ENCODE measurements at places on chromosomes 1 and 21.

DNA sequence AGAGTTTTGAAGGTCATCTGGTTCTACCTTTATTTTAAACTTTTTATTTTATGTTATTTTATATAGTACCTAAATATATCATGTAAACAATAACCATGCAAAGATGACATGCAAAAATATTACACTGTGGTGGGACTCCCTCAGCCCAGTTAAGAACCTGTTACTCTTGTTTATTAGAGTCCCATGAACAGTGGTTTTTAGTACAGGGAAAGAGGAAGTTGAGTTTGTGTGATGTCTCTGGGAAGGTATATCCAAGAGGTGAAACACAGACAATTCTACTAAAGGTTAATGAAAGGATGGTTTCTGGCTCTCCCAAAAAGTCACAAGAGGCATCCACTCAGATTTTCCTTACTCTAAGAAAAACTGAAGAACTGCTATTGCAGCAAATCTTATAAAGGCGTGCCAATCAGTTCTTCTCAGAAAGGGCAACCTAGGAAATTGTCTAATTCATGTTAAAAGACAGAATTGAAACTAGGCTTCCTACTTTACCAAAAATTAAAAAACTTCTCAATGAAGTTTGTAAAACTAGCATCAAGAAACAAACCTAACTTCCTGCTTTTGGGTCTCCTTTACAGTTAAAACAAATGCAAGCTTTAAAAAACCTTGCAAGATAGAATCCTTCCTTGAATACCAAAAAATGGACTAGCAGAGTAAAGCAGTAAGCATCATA, 19.9 kb downstream of the GFI1 start:
- DNase-seq = no peak

GRCh38 chr1:172515436-172515835, 17.5 kb upstream of the SUCO start:
- no peak for DNase-seq

GRCh38 chr1:152906023-152906565, 2.3 kb upstream of the IVL start:
- DNase-seq = peak; percentile 8

GRCh38 chr1:94542088-94542870, 720 bp upstream of the F3 start:
- DNase-seq = no peak

GRCh38 chr1:92192246-92192645, 25.5 kb upstream of the C1orf146 start:
- DNase-seq = no peak

DNA sequence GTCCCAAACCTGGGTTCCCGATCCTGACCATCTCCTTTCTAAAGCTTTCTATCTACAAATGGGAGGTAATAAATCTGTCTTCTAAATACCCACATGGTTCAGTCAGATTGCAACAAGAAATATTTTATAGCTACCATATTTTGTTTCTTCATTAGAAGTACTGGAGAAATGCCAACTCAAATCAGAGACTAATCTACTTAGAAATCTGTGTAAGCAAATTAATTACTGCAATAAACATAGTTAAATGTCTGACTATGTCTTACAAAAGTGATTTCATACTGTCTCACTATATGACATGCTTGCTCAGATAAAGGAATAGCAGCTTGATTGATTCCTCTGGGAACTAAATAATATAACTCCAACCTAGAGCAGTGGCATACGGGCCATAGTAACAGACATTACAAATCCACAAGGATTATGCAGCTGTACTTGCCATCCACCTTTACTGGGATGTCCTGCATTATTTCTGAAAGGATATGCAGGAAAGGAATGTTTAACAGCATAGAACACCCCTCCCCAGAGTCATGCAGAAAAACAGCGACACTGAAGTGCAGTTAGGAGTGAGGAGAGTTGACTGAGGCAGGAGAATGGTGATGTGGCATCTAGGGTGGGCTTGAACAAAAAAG, 80.3 kb downstream of the PCNX2 start:
- no peak for DNase-seq

DNA sequence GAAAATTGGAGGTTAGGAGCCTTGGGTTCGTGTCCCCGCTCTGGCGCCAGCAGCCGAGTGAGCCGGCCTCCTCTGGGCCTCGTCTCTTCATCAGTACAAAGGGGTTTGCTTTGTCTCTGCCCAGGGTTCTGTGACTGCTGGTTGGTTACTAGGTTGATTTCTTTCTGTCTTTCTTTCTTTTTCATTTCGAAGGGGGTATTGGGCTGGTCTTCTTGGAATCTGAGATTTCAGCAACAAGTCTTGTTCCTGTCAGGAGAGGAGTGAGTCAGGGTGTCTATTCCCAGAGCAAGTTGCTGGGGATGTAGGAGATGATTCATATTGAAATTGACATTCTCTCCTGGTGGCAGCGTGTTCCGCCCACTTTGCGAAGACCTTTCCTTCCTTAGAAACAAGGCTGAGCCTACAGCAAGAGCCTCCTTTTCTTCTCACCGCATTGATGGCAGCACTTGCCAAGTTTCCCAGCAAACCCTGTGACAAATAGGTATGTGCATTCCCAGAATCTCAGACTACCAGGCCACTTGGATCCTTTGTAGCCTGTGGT, 79.2 kb downstream of the MAN1C1 start:
- DNase-seq = peak; percentile 84

DNA sequence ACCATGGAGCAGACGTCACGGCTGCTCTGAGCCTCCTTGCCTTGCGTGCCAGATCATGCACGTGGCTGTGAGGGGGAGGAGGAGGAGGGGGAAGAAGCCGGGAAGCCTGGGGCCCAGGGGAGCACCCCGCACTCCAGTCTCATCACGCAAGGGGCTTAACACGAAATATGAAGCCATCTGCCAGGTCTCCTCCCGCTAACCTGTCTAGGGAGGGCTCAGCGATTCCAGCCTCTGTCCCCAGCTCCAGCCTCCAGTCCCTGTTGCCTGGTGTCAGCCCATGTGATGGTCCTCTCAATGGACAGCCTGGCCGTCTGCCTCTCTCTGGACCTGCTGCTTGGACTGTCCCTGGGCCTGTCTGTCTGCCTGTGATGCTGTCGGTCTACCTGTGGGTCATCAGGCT, 22.5 kb upstream of the C1QA start:
- no peak for DNase-seq

- no peak for DNase-seq
Observed at GRCh38 chr1:226809785-226810571, 60.4 kb upstream of the PSEN2 start.

All from kidney capillary endothelial cell (primary cell).